NCI-H1105 (cell line): ENCODE measurements at places on chromosomes 11 and 22.
A peak's percentile ranks its signal among the peaks of the same experiment; 100 is the strongest.

DNA sequence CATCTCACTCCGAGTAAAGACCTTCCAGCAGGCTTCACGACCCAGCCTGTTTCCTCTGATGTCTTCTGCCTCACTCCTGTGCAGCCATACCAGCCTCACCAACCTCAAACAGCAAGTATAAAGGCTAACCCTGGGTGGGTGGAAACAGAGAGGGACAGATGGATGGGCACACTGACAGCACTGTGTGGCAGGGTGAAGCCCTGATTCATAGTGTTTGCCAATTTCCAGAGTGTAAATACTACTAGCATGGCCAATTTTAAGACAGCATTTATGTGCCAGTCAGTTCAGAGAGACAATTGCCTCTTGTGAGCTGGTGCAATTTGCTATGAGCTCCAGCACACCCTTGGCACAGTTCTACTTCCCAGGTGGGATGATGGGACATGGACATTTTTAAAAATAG, 21.5 kb downstream of the TST start:
- no peak for DNase-seq

GRCh38 chr11:19929147-19929546, 216.5 kb downstream of the NAV2 start:
- DNase-seq = no peak

GRCh38 chr11:132264616-132265015, 894.2 kb downstream of the NTM start:
- no peak for DNase-seq

DNA sequence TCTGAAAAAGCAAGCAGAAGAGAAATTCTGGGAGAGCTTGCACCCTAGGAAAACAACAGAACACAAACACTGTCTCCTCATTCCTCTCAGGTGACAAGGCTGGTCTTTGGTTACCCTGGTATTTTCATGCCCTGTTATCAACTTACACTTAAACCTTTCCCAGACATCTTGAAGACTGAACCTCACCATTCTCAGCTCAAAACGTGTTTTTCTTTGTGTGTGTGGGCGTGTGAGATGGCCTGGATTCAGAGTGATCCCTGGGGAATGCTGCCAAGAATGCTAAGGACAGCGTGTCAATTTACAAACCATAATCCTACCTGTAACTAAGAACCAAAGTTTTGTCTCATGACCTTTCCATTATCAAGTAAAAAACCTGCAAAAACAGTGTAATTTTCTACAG, 33.3 kb downstream of the ELF5 start:
- no peak for DNase-seq

DNA sequence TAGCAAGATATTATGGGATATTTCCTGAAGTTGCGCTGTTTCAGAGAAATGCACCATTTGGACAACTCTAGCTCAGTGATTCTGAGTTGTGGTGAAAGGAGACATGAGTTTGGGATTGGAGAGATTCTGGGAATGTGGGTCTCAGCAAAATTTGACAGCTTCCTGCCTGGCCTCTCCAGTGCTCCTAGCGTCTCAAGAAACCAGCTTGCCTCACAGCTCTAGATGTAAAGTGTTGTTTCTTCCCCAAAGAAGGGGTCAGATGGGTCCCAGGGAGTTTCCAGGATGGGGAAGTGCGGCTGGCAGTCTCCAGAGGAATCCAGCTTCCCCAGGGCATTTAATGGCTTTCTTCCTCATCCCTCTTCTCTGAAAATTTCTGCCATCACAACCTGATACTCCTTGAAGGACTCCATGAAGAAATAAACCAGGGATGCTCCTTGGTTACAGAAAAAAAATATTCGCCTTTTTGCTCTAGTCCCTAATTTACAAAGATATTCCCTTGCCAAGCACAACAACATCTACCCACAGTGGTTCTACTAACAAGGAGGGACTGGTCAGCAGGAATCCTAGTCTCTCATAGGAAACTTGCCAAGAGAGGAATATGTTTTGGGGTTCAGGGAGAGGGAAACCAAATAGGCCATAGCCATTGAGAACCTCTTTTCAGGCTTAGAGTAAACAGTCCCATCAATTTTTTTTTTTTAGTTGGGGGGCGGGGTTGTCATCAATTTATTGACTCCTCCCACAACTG, 185.4 kb upstream of the E2F8 start:
- DNase-seq = no peak

- peak; percentile 83 for DNase-seq
Measured at GRCh38 chr11:132055296-132055695, 684.9 kb downstream of the NTM start.

DNA sequence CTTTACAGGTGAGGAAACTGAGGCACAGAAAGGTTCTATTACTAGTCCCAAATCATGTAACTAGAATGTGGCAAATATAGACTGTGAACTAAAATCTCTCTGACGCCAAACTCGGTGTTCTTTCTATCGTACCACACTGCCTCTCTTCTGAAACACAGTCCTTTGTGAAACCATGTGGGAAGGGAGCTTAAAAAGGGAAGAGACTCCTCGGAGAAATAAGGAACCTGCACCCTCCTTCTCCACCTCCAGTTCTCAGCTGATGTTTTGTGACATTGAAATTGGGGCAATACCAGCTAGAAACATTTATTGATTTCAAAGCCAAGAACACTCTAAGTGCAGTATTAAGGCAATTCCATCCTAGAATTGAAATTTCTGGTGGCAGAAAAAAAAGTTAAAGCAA, 76.4 kb upstream of the DRD2 start:
- DNase-seq = no peak

GRCh38 chr11:29780756-29781155, 236.1 kb downstream of the KCNA4 start:
- no peak for DNase-seq

DNA sequence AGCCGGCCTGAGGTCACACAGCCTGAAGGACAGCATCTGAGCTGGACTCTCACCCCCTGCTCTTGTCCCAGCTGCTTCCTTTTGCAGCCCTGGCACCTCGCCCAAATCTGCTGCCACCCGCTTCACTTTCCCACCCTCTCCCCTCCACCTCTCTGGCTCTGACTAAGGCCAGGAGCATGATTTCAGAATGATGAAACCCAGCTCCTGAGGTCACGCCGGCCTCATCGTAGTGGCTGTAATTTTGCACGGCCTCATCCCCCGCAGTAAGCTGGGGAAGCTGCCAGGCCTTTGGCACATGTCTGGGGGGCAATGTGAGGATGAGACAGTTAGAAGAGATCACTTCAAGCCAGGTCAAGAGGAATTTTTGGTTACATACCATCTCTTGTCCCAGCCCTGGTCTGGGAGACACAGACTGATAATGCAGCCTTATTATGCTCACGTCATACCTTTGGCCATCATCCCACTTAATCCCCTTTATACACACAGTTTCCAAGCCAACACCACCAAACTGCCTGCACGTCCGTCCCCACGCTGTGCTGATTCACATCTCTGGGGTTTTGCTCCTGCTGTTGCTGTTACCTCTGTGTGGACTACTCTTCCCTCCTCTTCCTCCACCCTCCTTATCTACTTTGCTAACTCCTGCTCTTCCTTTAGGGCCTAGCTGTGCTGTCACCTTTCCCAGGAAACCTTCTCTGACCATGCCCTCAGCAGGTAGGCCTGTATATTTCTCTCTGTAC, 58.1 kb downstream of the CHRDL2 start:
- DNase-seq = no peak

GRCh38 chr11:34064291-34064690, 12.8 kb downstream of the CAPRIN1 start:
- no peak for DNase-seq

DNA sequence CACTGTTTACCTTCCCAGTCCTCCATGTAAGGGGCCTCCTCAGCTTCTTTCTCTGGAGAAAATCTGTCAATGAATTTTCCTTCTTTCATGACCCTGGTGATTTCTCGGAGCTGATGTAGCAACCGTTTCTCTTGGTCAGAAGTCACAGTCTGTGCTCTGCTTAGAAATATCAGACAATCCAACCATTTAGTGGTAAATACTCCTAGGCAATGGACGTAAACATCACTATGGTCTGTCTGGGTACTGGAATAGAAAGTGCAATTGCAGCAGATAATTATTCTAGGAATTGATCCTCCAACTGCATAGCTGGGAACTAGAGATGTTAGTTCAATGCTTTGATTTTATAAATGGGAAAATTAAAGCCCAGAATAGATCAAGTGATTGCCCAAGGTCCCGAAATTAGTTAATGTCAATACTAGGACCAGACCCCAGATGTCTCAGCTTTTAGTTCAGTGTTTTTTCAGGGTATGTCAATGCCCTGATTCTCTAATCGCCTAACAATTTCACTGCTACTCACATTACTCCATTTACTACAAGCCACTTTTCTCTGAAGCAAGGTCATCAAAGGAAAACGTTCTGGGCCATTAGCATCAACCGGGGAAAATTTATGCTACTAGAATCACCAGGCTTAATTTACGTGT, 42.1 kb downstream of the RIC3 start:
- no peak for DNase-seq

DNA sequence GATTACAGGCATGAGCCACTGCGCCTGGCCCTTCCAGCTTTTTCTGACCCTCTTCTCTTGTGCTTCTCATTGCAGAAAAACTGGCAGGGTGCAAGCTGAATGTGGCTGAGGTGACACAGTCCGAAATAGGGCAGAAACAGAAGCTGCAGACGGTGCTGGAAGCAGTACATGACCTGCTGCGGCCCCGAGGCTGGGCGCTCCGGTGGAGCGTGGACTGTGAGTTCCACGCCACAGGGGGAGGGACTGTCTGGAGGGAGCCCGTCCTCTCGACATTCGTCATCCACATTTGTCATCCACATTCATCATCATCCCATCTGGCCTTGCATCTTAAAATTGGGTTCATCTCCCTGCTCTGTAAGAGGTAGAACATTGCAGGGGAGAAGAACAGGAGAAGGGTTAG, 49.3 kb upstream of the PARVG start:
- no peak for DNase-seq

GRCh38 chr22:23219822-23220484, 39.6 kb downstream of the BCR start:
- DNase-seq = no peak

- DNase-seq = no peak
Measured at GRCh38 chr11:91813263-91813662, 411.4 kb upstream of the FAT3 start.

DNA sequence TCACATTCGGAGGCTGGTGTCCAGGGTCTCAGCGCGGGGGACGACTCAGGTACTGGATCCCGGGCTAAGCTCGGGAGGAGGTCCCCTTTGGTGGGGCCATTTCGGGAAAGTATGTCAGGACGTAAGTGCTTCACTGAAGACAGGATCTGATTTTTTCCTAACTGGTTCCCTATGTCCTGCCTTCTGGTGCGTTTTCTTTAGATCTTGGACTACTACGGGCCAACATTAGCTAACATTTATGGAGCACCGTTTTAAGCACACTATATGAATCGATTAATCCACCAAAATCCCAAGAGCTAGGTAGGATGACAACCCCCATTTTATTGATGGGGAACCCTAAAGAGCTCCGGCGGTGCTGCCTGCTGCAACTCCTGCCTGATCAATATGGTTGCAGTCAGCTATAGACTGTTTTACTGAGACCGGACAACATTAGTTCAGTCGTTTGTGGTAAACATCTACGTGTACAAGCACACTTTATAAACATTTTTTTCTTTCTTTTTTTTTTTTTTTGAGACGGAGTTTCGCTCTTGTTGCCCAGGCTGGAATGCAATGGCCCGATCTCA, 17.0 kb upstream of the WDR74 start:
- DNase-seq = no peak

GRCh38 chr11:765025-765801, 12.1 kb downstream of the GATD1 start:
- DNase-seq = peak; percentile 39

DNA sequence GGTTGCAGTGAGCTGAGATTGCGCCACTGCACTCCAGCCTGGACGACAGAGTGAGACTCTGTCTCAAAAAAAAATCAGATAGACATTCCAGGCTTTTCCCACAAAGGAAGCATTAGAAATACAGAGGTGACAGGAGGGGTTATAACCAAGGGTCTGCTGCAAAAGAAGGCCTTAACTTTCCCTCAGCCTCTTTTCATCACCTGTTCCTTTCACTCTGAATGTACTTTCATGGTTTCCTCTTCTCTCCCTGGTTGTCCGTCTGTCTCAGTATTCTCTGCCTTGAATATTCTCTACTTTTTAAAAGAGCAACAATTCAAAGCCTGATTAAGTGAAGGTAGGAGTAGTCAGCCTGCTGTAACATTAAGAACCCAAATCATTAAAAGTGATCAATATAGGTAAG, 50.2 kb downstream of the CELF1 start:
- DNase-seq = no peak

DNA sequence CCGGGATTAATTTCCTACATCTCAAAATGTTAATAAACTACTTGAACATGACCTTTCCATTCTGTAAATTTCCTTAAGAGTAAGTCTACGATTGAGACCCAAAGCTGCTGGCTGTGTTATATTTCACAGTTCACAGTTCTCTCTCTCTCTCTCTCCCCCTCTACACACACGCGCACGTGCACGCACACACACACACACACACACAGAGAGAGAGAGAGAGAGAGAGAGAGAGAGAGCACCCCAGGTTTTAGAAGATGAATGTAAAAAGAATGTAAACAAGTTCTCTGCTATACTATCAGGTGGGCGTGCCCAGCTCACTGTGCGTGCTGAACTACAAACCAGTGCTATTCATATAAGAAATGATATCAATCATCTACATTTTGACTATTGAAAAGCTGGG, 3.3 kb downstream of the BDNF start:
- no peak for DNase-seq

DNA sequence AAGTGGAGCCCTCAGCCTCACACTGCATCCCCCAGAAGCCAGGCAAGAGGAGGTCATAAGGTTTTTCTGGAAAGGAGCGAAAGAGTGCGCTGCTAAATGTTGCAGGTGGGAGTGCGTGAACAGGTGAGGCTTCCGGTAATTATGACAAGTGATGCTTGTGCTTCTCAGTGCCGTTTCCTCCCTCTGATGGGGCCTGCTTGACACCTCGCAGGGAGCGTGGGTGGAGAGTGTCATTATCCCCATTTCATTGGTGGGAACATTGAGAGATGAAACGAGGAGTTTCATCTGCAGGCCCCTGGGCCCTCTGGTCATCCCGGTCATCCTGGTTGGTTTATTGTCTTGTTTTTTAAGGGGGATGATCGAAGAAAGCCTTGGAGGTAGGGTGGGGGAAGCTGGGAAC, 57.5 kb downstream of the BCR start:
- no peak for DNase-seq

DNA sequence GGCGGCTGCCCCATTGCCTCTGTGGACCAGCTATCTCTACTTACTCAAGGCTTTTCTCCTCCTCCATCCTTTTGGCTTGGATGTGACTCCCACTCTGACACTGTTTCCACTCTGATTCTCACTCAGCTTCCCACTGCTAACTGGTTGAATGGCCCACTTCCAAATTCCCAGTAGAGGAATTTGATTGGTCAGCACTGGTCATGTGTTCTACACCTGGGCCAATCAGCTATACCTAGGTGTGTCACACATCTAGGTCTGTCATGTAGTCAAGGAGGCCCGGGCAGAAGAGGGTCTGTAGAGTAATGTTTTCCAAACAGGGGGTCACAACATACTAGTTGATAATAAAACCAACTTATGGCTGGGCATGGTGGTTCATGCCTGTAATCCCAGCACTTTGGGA, 53.3 kb downstream of the TPBGL start:
- DNase-seq = no peak
